Panc1 (cell line): ENCODE measurements at places on chromosomes 1 and 21.

DNA sequence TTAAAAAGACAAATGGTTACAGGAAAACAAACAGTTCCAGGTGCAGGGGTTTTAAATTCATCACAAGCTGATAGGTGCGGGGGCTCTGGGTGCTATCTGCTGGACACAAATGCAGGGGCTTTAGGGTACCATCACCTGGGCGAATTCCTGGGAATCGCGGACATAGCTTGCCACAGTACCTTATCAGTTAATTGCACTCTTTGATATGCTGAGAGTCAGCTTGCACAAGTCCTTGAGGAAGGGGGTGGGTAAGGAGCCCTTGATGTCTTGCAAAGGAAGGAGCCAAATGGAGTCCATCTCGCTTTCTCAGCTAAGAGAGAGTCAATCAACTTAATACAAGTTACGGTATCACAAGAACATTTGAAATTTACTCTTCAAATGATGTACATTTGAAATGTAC, 25.4 kb upstream of the TMEM54 start:
- no peak for DNase-seq

DNA sequence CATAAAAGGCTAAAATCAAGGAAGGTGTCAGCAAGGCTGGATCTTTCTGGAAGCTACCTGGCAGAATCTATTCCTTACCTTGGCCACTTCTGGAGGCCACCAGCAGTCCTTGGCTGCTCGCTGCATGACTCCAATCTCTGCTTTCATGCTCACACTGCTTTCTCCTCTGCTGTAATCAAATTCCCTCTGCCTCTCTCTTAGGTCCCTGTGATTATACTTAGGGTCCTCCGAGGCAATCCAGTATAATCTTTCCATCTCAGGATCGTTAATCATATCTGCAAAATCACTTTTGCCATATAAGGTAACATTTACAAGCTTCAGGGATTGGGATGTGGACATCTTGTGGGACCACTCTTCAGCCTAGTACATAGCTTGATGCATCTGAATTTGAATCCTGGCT, 110.7 kb upstream of the IVNS1ABP start:
- no peak for DNase-seq

GRCh38 chr1:100879422-100879821, 15.2 kb downstream of the EXTL2 start:
- DNase-seq: no peak

- DNase-seq: no peak
These were observed 100.2 kb upstream of the COG2 start for GRCh38 chr1:230542054-230542453.

DNA sequence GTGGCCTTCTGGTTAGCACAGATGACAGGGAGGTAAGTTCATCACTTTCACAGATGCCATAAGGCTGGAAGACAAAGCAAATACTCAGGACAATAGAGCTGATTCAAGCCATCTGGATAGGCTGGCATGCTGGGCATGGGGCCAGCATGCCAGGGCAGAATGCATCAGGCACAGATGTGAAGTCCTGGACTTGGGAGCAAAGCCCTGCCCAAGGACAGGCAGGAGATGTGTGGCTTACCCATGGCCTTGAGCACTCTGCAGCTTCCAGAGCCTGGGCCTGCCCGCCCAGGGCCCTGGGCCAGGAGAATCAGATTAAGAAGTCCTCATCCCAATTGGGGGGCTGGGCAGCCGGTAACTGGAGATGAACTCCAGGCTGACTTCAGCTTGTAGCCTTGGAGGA, 135.7 kb upstream of the ZC3H12A start:
- no peak for DNase-seq

- DNase-seq: no peak
These were observed 14.2 kb upstream of the PLEKHA6 start for GRCh38 chr1:204373911-204374310.

DNA sequence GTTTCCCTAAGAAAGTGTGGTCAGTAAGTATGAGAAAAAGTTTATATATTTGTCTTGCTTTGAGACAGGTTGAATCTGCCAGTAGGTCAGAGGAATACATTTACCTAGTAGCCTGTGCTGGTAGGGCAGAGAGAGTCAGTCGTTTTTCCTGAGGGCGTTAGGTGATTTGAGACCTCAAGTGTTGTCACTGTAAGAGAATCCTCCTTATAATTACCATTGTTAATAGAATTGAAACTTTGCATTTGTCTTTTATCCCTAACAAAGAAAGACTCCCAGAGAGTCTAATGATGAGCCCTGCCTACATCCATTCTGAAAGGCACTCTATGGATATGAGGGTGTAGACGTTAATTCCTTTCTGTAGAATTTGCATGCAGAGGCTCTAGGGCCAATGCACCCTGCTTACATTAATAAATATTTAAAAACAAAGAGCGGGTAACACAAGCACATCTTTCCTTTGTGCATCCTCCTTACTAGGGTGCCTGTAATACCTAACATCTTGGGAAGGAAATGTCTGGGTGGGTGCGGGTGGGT, 16.4 kb downstream of the PBX1 start:
- DNase-seq: no peak

- DNase-seq: no peak
These were observed 26.7 kb upstream of the RPTN start for GRCh38 chr1:152185544-152186391.

DNA sequence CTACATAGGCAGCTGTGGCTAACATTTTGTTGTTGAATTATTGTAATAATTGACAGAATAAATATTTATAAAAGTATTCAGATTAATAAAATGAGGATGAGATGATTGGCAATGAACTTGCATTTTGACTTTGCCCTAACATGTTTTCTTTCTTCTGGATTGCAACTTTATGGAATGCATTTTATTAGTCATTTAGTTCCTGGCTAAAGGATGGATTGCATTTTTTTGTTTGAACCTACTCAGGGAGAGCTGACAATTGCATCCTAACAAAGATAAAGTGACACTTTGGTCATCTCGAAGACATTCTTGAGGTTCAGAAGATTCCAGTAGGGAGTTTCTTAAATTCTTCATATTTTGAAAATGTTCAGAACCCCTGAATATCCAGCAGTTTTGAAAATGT, 37.5 kb downstream of the PGM1 start:
- DNase-seq: no peak

DNA sequence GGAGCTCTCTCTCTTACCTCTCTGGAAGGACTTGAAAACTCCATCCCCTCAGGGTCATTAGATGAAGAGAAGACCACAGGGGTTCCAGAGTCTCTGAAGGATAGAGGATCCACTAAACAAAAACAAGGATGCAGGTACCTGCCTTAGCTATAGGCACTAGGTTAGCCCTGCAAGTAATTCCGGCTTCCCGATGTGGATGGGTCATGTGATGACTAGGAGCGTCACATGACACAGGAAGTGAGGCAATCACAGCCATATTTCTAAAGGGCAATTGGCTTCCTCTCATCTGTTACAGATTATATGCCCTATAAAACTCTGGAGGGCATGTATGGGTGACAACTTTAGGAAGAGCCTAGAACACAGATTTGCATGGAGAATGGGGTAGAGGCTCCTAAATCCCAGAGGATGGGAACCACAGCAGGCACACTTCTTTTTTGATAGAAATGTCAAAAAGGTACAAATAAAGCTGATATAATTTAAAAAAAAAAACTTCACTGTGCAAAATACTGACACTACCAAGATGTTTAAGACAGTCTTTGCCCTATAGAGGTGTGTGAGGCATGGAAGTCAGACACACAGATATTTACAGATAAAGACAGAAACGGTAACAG, 14.1 kb downstream of the ENTREP3 start:
- DNase-seq: no peak

GRCh38 chr1:77412820-77413530, 131.2 kb downstream of the AK5 start:
- DNase-seq: no peak
